ENCODE measurements at places on chromosomes 6 and 20.
A peak's percentile ranks its signal among the peaks of the same experiment; 100 is the strongest.

GRCh38 chr6:38367231-38367630, 272.5 kb downstream of the BTBD9 start:
- DNase-seq = no peak

DNA sequence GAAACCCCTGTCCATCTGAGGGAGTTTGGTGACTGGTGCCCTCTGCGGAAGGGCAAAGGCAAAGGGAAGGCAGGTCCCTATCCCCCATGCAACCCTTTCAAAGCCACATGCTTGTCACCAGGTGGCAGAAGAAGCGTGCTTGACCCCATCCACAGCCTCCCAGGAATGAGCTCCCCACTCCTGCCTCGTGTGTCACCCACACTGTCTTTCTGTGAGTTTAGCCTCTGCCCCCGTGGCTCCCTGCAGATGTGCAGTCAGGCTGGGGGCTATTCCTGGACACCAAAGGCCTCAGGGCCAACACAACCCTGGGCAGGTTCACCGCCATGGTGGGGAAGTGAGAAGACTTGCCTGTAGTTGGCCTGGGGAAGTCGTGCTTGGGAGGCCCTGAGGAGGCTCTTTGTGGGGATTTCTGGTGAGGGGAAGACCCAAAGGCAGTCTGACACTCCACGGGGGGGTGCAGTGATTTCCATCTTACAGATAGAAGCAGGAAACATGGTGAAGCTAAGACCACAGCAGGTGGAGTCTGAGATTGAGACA, 16.6 kb upstream of the PCMTD2 start:
- DNase-seq = no peak

GRCh38 chr6:170167657-170168159, 123.2 kb downstream of the DLL1 start:
- no peak for DNase-seq

- peak; percentile 29 for DNase-seq
These were observed 4.9 kb downstream of the SDCBP2 start for GRCh38 chr20:1323830-1324597.

- peak; percentile 95 for DNase-seq
These were observed 36.6 kb downstream of the MGME1 start for GRCh38 chr20:18005170-18005989.

GRCh38 chr6:83511266-83511665, 1.1 kb upstream of the PRSS35 start:
- no peak for DNase-seq

GRCh38 chr6:47721189-47721588, 22.8 kb downstream of the ADGRF4 start:
- DNase-seq = no peak

All from islet precursor cell (in vitro differentiated cells).